Mammary epithelial cell (primary cell): ENCODE measurements at places on chromosomes 6 and 20. TPM values are rescaled to one million over a fixed set of nuclear protein-coding genes. Genes with fewer than 3 reads are reported as not detected.
A peak's percentile ranks its signal among the peaks of the same experiment; 100 is the strongest.

- DNase-seq, result no peak
Observed at GRCh38 chr6:43855247-43855646, 85.2 kb downstream of the VEGFA start.

PGC gene
- total RNA-seq, result not detected

- DNase-seq, result peak; percentile 13
Observed at GRCh38 chr6:161353208-161353613, 79.3 kb upstream of the AGPAT4 start.

MRPS18A gene
- 49.0 and 72.3 TPM in 2 replicates for total RNA-seq

OPRL1 gene
- 0.50 TPM for total RNA-seq

DNA sequence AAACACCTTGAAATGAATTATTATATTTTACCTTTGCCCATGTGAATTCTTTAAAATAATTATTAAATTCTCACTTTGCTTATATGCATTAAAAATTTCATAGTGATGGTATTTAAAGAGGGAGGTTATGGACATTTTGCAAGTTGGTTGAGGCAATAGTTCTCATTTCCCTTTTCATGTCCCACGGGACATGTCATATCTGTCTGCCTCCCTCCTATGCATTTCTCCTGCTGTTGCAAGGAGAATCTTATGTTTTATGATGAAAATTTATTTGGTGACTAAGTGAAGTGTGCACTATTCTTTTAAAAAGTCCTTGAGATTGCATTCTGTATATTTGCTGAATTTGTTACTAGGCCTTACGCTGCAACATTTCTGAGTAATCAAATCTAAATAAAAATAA lies 67.2 kb downstream of the UTRN start:
- no peak for DNase-seq

GRCh38 chr6:168355716-168356522 lies 36.3 kb upstream of the DACT2 start:
- no peak for DNase-seq

GRCh38 chr20:53806683-53807401 lies 213.2 kb upstream of the ZNF217 start:
- no peak for DNase-seq

PRRC2A gene
- 66.5 TPM for total RNA-seq

WFDC12 gene
- not detected in 2 replicates for total RNA-seq

SHLD1 gene
- total RNA-seq, result 1.0 TPM

GRCh38 chr6:129635396-129636130 lies 74.4 kb downstream of the ARHGAP18 start:
- DNase-seq, result no peak

DNA sequence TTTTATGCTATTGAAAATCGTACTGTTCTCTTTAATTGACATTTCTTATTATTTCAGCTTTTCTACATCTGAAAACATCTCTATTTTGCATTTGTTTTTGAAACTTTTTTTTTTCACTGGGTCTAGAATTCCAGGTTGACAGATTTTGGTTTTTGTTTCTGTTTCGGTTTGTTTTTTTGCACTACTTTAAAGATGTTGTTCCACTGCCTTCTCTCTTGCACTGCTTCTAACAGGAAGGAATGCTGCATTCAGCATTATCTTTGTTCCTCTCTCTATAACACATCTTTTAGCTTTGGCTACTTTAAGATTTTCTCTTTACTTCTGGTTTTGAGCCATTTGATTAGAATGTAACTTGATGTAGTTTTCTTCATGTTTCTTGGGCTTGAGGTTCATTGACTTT lies 20.1 kb upstream of the SLC17A1 start:
- DNase-seq, result no peak

MTCH1 gene
- 90.1 and 110 TPM in 2 replicates for total RNA-seq

DNA sequence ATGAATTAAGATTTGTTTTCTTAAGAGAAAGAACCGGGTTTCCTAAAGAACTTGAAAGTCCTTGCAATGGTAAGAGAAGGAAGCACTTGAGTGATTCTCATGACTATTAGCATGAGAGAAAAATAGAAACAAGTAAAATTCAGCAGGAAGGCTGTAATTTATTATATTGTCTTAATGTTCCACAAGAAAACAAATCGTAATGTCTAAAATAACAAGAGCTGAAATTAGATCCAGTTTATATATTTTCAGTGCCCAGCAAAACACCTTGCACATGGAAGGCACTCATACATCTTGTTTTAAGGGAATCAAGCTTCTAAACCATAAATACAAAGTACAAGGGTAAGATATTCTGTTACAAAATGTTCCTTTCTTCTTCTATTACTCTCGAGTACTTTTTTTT lies 229.4 kb upstream of the PLN start:
- DNase-seq, result no peak

BTNL2 gene
- not detected in 2 replicates for total RNA-seq

DNA sequence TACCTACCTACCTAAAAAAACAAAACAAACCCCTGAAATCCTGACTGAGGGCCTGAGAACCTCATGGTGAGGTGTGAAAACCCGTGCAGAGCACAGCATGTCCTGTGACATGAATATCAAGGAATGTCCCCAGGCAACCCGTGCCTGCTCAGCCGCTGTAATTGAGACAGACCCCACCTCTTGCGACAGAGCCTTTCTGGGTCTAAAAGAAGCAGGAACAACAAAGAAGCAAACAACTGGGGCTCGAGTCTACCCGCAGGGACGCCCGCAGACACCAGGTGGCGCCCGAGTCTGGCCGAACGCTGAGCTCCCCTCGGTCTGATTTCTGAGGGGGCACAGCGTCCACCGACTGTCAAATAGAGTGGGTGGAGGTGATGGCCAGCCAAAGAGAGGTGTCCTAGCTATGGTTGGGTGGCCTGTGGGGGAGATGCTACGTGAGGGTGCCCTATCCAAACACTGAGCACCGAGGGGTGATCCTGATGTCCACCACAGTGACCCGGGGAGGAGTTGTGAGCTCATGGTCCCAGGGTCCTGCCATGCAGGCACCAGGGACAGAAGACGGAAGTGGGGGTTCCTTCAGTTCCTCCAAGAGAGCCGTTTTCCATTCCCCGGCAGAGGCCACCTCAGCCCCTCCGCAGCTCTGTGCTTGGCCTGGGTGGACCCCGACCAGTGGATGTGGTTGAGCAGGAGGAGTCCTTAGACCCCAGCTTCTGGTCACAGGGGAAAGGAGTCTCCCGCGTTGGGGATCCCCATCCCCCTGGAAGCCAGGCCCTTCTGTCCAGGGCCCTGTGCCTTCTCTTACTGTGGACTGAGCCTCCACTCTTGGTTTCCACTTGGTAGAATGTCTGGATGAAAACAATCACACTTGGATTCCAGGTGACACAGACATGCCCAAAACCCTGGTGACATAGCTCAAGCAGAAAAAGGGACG lies 268.2 kb downstream of the CDC5L start:
- peak; percentile 22 for DNase-seq

GRCh38 chr20:38075161-38075998 lies 41.8 kb downstream of the RPRD1B start:
- no peak for DNase-seq

TBCC gene
- total RNA-seq, result 13.5 and 14.1 TPM in 2 replicates

DNA sequence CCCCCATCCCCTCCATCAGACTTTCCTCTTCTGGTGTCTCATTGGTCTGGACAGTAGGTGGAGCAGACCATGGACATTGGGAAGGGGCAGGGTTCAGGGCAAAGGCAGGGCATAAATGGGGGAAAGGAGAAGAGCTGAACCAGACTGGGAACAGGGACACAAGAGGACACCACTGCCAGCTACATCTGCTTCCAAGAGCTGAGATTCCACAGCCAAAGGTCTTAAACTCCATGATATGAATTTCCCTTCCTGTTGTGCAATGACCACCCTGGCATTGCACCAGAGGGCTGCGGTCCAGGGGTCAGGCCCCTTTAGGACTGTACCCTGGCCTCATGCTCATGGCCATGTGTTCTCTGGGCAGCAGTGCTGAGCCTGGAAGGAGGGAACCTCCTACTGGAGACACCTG lies 137.9 kb downstream of the MAFB start:
- DNase-seq, result no peak

DNA sequence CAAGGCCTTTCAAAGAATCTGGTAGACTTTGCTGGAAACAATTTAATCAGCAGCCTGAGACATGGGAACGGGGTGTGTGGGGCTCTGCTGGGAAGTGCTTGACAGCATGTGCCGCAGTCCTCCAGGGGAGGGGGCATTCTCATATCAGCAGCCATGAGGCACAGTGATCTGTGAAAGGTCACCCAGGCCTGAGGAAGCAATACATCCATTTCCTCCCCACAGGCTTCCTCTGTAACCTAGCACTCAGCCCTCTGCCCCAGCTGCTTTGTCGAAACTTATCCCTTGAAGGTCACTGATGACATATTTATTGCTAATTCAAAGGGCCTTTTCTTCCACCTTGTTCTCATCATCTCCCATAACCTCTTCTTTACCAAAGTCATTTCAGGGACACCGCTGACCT lies 103.3 kb downstream of the TNFAIP3 start:
- no peak for DNase-seq

DNA sequence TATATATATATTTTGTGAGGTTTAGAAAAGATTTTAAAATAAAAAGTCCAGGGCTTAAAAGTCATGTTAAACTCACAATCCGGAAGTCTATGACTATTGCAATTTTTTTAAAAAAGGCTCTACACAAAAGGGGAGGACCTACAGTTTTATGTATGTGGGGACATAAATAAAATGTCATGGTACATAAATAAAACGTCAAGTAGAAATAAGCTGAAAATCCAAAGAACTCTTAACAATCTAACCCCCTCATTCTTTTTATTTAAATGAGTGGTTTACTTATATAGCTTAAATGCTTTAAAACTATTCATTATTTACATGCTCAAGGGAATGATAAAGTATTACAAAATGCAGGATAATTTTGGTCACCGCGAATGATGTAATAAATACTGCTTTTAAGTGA lies 36.2 kb downstream of the STX7 start:
- DNase-seq, result no peak

DNA sequence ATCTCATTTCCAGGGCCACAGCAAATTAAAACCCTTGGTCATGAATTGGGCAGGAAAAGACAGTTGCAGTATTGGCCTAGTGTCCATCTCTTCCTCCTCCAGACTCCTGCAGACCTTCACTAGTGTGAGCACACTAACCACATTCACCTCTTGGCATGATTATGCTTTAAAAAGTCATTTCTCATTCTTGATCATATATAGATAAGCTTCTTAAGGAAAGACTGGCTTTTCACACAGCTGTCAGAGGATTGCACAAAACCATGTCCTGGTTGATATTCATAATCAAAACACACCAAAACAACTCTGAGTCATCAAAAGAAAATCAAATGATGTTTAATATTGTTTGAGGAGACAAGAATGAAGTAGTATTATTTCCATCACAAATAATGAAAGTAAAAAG lies 52.1 kb downstream of the TMEM200A start:
- DNase-seq, result peak; percentile 77

- no peak for DNase-seq
Observed at GRCh38 chr6:37625591-37626374, 71.9 kb downstream of the MDGA1 start.

DNA sequence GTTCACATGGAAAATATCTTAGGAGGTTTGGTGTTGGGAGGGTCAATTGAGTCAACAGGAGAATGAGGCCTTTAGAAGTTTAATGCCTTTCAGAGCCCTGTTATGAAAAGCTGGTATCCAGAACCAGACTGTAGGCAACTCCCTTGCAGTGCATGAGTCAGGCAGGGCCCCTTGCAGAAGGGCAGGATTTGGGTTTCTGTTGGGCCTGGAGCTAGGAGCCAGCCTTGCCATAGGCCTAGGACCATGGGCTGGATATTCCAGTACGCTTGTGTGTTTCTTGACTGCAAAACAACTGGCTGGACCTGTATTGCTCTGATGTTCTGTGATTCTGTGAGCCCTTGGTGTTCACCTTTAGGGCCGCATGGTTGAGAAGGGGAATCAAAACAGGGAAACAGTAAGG lies 350.9 kb upstream of the PRND start:
- DNase-seq, result no peak

DNA sequence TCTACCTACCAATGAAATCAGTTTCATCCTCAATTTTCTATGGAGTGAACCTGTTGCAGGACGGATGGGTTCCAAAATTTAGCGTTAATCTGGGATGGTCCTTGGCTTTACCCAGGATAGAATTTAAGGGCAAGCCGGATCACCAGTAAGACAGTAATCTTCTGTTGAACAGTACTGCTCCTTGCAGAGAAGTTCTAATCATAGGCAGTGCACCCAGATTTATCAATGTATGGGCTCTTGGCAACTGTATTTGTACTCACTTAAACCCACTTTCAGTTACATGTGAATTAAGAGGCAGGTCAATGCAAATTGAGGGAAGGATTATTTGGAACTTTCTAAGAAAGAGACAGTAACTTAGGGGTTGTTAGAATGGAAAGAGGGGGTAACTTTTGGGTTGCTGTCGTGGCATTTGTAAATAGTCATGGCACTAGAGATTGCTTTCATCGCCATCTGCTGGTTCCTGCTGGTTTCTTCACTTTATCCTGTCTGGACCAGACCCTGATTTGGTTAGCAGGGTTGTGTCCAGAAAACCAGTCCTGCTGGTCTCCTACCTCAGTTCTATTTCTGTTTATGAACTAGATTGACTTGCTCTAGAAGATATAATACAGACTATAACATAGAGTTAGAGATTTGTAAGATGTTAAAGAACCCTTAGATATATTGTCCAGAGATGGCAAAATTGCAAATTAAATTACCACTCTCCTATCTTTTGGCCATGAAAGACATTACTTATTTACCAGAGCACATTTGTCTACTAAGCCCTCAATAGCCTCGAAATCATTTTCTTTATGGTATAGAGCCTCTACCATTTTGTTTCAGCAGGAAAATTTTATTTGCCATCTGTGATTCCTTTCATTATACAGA lies 646.3 kb downstream of the UTRN start:
- DNase-seq, result peak; percentile 39

GRCh38 chr20:6034134-6034969 lies 19.5 kb downstream of the LRRN4 start:
- DNase-seq, result no peak

DNA sequence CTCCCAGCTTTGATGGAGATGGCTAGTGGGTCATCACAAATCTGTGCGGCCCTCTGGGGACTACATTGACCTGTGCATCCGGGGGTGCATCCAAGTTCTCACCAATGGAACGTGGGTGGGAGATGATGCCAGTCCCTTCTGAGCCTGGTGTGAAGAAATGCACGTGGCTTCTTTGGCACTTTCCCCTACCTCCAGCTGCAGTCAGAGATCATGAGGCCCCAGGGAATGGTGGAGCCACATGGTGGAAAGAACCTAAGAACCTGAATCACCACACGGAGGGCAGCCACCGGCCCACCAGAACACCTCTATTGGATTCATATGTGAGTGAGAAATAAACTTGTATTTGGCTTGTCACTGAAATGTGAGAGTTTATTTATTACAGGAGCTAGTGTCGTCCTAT lies 9.9 kb upstream of the CDKN1A start:
- no peak for DNase-seq

- no peak for DNase-seq
Observed at GRCh38 chr6:89689732-89690131, 51.2 kb upstream of the LYRM2 start.

GRCh38 chr6:54621285-54621684 lies 225.3 kb upstream of the FAM83B start:
- DNase-seq, result no peak

DNA sequence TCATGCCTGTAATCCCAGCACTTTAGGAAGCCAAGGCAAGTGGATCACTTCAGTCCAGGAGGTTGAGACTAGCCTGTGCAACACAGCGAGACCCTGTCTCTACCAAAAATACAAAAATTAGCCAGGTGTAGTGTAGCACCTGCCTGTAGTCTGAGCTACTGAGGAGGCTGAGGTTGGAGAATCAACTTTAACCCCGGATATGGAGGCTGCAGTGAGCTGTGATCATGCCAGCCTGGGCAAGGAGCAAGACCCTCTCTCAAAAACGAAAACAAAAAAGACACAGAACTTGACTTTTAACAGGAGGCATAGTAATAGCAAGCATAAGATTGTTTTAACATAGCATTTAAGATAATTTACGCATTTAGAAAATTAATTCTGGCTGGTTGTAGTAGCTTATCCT lies 32.5 kb downstream of the MYB start:
- no peak for DNase-seq

OR12D3 gene
- total RNA-seq, result not detected

GRCh38 chr20:2210646-2211552 lies 84.9 kb upstream of the TGM3 start:
- peak; percentile 46 for DNase-seq
